ENCODE measurements at places on chromosomes 1 and 21.

DNA sequence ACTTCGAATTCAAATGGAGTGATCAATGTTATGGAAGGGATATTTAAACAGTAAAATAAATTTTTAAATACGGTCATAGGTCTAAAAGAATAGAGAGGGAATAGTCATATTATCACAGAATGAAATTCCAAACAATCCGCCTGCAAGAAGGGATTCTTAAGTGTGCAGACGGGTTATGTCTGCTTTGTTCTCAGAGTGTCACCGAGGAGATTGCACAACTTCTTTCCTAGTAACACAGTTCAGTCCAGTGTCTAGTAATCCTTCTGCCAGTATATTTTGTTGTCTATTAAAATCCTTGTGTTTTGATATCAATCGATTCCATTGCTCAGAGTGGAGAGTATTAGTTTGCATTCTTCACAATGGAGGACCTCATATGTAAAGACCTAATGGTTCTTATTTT is 48.4 kb downstream of the LRRC53 start:
- no peak for DNase-seq

DNA sequence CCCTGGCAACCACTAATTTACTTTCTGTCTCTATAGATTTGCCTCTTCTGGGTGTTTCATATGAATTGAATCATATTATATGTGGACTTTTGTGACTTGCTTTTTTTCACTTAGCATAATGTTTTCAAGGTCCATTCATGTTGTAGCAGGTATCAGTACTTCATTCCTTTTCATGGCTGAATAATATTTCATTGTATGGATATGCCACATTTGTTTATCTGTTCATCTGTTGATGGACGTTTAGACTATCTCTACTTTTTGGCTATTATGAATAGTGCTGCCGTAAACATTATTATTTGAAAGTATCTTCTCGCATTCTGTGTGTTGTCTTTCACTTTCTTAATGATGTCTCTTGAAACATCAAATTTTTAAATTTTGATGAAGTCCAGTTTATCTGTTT is 32.8 kb upstream of the CD101 start:
- no peak for DNase-seq

DNA sequence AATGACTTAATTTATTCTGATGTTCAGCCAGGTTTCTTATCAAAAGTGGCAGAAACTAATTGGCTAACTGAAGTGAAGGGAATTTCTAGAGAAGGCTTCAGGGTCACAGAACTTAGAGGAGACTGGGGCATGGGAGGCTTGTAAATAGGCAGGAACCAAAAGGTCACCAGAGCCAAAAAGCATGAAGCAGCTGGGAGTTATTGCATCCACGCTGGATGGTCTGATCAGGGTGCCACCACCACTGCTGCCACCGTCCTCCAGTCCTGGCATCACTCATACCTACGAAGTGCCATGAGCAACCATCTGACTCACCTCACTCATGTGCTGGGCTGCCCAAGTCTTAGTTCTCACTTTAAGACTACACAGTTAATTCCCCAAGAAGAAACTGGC is 82.5 kb upstream of the DPH5 start:
- no peak for DNase-seq

DNA sequence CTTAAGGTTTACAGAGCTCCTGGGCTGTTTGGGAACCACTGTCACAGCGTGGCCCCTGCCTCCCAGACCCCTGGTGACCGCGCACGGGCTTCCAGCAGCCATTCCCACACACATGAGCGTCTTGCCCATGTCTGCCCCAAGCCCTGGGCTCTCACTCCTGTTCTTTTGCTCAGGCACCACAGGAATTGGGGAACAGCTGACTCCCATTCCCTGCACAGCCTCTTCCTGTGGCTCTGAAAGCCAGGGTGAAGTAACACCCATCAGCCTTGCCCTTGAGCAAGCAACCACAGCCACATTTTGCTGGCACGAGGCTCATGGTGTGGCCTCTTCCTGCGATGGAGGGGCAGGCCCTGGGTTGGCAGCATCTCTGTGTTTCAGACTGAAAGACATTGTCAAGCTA is 14.3 kb upstream of the GPR157 start:
- no peak for DNase-seq

DNA sequence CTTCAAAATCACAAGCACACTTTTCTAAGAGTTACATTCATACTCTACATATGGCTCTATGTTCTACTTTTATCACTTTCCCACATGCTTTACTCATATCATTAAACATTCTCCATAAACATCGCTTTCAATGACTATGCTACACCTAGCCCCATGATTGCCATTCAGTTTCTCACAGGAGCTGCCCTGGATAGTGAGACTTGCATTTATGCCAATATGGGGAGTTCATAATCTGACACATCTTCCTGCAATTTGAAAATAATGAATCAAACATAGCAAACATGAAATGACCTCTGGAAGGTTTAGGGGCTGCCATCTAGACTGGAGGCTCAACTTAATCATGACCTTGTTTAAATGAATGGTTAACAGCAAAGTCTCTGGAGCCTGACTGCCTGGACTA is 9.0 kb upstream of the CYP4A22 start:
- no peak for DNase-seq

GRCh38 chr1:26283871-26284596 is 4.1 kb downstream of the SH3BGRL3 start:
- no peak for DNase-seq

DNA sequence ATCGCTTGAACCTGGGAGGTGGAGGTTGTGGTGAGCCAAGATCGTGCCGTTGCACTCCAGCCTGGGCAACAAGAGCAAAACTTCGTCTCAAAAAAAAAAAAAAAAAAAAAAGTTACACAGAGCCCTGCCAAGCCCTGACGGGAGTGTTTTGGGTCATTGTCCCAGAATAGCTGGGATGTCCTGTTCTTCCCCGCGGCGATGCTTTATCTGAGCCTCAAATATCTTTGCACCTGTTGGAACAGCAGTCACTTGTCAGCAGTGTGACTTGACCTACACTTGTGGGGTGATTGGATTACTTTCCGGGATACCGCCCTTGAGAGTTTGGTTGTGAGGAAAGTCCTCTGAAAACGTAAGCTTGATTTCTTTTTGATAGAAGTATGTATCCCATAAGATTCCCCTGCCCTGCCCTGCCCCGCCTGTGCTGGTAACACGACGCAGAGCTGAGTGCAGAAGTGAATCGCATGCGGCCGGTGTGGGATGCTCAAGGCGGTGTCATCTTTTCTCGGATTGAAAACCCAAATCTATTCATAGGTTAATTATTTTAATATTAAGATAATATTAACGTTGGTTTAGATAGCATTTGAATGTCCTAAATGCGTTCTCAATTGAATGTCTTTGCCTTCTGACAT is 50.9 kb downstream of the PCNT start:
- DNase-seq, result no peak

DNA sequence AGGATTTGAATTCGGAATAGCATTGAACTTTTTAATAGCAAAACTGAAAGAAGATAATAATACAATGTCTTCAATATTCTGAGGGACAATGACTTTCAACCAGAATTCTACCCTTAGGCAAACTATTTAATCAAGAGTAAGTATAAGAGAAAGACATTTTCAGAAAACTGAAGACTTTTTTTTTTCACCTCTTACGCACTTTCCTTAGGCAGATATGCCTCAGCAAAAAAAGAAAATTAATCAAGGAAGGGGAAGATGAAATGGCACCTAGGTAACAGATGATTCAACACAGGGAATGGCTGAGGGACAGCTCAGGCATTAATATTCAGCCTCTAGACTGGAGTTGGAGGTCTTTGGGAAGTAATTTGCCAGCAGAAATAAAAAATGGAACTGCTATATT is 184.9 kb downstream of the URB2 start:
- no peak for DNase-seq

- no peak for DNase-seq
Observed at GRCh38 chr1:218926631-218927030, 247.0 kb upstream of the LYPLAL1 start.

Data from stimulated activated CD4-positive, alpha-beta T cell treated with anti-CD3 and anti-CD28 coated beads, TNF-alpha, amount 100 ng/mL, for 24 hours (primary cell).